Neural cell (in vitro differentiated cells): ENCODE measurements at places on chromosomes 4 and X. TPM values are rescaled to one million over a fixed set of nuclear protein-coding genes. Genes with fewer than 3 reads are reported as not detected.

IL3RA gene
- polyA plus RNA-seq = not detected in 2 replicates

AFAP1 gene
- polyA plus RNA-seq = 38.9 and 44.1 TPM in 2 replicates

AVPR2 gene
- not detected in 2 replicates for polyA plus RNA-seq

ZNF711 gene
- 301 and 321 TPM in 2 replicates for polyA plus RNA-seq

TMEM31 gene
- 1.0 and 1.6 TPM in 2 replicates for polyA plus RNA-seq

P2RY8 gene
- polyA plus RNA-seq = not detected in 2 replicates

CYBB gene
- polyA plus RNA-seq = 0.40 and 0.83 TPM in 2 replicates
